Activated CD4-positive, alpha-beta T cell treated with anti-CD3 and anti-CD28 coated beads for 24 hours (primary cell): ENCODE measurements at places on chromosomes 2 and 18.
A peak's percentile ranks its signal among the peaks of the same experiment; 100 is the strongest.

DNA sequence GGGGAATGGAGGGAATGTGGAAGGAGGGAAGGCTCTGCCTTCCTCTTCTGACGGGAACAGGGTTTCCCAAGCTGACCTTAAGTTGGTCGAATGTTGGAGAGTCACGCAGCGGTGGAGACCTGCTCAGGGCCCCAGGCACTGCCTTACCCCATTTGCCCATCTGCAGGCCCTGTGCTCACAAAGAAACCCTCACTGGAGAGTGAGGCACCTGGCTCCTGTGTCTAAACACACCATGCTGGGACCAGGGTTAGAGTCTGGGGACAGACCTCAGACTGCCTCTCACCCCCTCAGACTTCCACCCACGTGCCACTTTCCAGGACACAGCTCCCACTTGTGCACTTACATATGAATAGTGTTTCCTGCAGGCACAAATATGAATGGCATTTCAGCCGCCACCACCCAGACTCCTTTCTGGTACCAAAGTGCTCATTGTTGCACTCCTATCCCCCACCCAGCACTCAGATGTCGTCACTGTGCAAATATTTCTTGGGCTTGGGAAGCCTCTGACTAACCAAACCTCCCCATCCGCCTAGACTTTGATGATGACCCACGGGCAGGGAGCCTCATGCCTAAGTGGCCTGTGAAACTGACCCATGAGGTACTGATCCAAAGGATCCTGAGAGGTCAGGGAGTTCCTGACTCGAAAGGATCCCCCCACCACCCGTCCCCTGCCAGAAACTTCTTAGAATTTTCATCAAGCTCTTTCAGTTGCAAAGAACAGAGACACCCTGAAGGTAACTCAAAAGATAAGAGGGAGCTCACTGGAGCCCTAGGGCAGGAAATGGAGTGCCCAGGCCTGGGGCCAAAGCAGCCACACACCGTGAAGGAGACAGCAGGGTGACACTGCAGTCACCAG, 78.3 kb downstream of the STPG4 start:
- DNase-seq = no peak

DNA sequence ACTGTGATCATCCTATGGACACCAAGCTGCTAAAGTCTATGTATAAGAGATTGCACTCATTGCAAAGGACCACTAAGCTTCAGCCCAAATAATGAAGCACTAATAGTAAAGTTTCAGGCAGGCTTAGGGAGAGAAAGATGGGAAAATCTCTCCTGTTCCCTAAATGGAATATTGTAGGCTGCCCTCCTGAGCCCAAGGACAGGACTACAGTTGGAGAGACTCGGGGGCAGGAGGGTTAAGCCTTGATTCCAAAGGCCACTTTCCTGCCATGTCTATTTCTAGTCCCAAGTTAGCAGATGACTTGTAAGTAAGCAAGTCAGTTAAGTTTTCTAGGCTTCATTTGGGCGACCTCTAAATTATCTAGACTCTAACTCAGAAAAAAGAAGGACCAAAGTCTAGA, 9.0 kb downstream of the TMEM247 start:
- no peak for DNase-seq

DNA sequence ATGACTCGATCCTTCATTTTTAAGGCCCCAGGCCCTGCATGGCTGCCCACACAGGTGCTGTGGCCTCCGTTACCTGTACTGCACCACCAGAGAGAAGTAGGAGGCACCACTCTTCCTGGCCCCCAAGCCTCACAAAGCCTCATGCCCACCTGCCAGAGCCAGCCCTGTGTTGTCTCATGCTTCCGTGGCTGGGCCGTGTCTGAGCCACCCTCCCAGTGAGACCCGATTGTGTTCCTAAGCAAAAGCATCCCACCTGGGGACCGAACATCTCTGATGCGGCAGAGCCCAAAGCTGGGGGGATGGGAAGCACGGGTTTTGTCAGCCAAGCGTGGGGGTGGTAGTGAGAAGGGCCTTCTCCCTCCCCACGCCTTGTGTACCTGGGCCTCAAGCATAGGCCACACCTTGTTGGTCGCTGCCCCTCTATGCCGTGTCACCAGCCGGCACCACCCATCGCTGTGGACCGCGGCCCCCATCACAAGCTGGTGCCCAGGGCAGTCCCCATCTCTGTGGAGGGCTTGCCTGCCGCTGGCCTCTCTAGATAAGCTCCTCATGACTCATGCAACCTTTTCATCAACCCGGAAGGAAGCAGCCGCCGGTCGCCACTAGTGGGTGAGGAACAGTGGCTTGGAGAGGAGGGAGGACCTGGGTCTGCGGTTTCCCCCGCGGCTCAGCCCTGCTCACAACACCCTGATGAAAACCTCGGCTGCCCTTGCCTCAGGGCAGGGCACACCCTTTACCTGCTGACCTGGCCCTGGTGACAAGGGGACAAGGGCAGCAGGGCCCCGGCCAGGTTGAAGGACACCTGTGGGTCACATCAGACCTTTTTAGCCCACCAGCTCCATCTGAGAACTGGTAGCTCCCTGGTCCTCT, 2.7 kb upstream of the RNPEPL1 start:
- peak; percentile 75 for DNase-seq

DNA sequence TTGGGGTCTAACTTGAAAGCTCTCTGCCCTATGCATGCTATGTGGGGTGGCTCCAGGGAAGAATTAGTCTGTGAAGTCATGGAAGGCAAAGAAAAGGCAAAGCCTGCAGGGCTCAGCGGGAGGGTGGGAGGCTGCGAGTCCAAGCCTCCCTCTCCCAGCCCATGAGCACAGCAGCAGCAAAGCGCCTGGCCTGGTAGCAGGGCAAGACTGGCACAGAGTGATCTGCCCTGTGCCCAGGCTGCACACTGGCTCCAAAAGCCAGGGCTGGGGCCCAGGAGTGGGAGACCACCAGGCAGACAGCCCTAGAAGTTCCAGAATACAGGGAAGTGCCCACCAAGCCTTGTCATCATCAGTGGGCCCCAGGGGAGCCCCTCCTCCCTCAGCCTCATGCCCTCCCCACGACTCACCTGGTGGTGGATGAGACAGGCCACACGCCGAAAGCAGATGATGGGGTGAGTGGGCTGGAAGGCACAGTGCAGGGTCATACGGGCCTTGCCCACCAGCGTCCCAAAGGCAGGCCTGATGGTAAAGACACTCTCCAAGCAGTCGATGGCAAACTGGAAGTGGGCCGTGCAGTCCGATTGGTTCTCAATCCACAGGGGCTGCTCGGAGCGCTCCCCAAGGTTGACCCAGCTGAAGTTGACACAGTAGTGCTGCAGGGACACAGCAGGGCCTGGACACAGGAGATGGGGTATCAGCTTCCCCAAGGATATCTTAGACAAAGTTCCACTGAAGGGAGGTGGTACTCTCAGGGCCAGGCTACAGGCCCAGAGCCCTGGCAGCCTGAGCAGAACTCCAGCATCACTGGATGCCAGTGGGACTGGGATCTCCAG, 12.1 kb downstream of the CFAP65 start:
- no peak for DNase-seq

- DNase-seq = no peak
These were observed 10.8 kb downstream of the RFX8 start for GRCh38 chr2:101463911-101464641.

DNA sequence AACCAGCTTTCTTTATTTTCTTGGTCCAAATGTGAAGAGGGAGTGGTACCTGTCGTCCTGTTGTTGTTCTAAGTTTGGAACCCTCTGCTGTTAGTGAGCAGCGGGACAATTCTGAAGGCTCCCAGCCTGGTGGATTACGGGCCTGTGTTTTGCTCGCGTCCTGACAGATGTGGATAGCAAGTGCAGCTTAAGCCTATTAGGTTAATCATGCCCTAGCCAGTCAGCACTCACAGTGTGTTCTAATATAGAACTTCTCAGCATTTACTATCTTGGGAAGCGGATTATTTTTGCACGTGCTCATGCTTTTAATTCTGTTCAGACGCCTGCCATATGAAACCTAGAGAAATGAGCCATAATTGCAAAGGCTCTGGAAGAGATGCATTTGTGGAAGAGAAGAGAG, at the start of gene PCARE:
Gene PCARE, minus strand, starts transcription at position 113 of the 400 bp plus-strand sequence. CDS start 262 bp downstream, outside the sequence.
- no peak for DNase-seq

DNA sequence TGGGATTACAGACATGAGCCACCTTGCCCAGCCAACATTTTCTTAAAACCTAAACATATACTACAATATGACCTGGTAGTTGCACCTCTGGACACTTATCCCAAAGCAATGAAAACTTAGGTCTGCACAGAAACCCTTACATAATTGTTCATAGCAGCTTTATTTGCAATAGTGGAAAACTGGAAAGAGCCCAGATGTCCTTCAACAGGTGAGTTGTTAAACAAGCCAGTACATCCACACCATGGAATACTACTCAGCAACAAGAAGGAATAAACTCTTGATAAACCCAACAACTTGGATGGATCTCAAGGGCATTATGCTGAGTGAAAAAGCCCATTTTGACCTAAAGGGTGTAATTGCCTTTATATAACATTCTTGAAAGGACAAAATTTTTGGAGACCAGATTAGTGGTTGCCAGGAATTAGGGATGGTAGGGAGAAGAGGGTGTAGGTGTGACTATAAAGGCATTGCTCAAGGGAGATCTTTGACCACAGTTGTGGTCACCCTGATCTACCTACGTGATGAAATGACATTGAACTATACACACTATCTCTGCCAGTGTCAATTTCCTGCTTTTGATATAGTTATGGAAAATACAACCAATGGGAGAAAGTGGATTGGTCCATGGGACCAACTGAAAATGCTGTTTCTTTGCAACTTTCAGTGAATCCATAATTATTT, 11.9 kb upstream of the AMMECR1L start:
- no peak for DNase-seq
